ENCODE measurements at places on chromosomes 16 and 17.

- DNase-seq = no peak
Measured at GRCh38 chr17:28953444-28954118, 2.3 kb upstream of the PHF12 start.

- DNase-seq = no peak
Measured at GRCh38 chr16:549544-550263, 10.5 kb upstream of the PRR35 start.

GRCh38 chr17:63476854-63477479 lies at the start of gene ACE:
Gene ACE, plus strand, starts transcription at chr17:63477061. Its CDS starts 34 bp downstream, at chr17:63477095.
- no peak for DNase-seq

DNA sequence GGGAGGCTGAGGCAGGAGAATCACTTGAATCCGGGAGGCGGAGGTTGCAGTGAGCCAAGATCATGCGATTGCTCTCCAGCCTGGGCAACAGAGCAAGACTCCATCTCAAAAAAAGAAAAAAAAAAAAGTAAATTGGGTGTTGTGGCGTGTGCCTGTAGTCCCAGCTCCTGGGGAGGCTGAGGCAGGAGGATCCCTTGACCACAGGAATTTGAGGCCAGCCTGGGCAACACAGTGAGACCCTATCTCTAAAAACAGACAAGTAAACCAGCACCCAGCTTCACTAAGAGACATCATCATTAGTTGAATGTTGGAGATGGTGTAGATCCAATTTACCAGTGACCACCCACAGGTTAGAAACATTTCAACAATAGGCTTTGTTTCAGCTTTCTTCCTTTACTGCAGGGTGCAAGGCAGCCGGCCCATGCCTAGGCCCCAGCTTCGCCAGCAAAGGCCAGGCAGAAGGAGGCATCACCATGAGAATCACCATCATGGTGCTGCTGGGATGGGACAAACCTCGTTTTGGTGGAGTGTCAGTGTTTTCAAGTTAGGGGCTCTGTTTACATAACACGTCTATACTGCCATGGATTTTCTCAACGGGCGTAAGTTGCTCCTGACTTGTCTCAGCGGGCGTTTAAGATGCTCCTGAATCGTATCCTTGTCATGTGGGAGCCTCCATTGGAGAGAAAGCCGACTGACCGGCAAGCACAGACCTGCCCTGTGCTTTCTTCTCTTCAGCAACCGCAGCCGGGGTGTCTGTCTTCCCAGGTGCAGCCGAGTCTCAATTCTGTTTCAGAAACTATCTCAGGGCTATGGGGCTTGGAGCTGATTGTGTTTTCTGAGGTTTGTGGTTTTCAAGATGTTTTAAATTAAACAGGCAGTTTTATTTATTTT lies 7.3 kb downstream of the TCF25 start:
- DNase-seq = no peak
